ENCODE measurements at places on chromosomes 7 and 10.

DNA sequence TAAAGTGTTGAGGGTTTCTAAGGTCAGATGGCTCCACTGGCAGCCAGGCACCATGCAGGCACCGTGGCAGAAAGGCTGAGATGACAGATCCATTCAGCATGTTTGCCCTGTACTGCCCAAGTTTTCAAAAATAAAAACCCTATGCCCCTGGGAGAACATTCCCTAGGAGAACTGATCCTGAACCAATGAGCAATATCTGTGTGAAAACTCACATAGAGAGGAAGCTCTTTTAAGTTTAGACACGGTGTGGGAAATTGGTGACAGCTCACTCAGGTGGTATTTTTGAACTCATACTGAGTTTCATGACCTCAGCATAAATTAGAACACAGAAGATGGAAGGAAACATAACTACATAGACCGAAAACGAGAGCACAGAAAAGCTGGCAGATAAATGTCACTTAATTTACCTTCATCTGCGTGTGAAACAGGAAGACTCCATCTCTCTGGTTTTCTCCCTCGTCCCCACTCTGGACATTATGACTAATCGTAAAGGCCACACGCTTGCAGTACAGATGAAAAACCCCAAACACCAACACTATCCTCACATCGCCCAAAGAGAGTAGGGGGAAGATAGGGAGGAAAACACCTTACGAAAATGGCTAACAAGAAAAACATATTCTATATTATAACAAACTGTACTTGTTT is 127.8 kb downstream of the ICA1 start:
- DNase-seq, result no peak

DNA sequence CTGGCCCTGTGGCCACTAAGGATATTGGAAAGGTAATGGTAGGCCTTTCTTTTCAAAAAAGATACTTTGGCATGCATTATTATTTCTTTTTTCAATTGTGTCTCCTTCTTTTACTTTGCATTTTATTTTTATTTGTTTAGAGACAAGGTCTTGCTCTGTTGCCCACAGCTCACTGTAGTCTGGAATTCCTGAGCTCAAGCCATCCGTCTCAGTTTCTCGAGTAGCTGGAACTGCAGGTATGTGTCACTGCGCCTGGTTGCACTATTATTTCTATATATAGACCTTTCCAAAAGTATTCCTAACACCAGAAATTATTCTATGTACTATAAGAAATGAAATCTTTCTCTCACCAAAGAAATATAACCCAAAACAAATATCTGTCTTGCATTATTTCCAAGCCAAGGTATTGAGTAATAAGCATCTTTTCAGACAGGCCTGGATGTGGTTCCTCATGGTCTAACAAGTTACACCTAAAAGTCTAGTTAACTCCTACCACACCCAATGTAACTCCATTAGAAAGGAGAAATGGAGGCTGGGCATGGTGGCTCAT is 500.8 kb upstream of the ANKRD30A start:
- no peak for DNase-seq

- no peak for DNase-seq
These were observed 19.9 kb upstream of the GIMAP8 start for GRCh38 chr7:150430465-150431085.

- DNase-seq, result no peak
These were observed 108.7 kb downstream of the TCF7L2 start for GRCh38 chr10:113058523-113059370.

- no peak for DNase-seq
These were observed 3.9 kb downstream of the MICALL2 start for GRCh38 chr7:1455241-1455939.

- DNase-seq, result no peak
These were observed 441 bp downstream of the FZD8 start for GRCh38 chr10:35641676-35642034.
